ENCODE measurements at places on chromosomes 11 and 22.

GRCh38 chr11:129412494-129412893, 36.8 kb downstream of the BARX2 start:
- no peak for DNase-seq

DNA sequence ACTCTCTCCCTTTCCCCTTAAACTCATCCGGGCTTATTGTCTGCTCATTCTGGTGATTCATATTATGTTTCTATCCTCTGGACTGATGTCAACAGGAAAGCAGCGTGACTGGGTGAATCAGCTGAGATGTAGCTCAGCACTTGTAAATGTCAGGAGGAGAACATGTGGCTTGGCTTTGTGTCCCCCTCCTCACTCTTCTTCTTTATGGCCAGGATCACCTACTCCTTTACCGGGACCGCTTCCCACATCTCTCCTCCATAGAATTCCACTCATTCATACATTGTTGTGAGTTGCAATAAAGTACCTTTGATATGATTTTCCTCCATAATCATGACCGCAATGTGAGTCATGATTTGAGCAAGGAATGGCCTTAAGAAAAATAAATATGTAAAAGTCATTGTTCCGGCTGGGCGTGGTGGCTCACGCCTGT, 15.8 kb upstream of the SYN3 start:
- DNase-seq, result no peak

GRCh38 chr22:44276706-44277356, 35.9 kb downstream of the SHISAL1 start:
- no peak for DNase-seq

GRCh38 chr11:39220069-39220468, 2239.4 kb downstream of the LRRC4C start:
- no peak for DNase-seq

DNA sequence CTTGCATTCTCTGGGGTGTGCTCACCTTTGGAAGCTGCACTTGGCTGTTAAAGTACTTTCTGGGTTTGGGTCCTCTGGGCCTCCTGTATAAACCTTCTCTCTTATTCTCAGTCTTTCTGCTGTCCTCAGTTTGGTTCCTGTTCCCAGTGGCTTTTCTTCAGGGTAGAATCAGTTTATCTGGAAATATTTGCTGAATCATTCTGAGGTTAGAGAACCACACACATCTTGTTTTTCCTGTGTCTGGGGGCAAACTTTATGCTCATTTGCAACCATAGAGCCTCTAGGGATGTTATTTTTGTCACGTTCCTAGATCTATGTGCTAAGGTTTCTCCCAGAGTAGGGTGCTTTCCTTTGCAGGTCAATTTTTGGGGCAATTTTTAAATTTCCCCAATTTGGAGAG, 224.3 kb upstream of the C11orf87 start:
- DNase-seq, result no peak

DNA sequence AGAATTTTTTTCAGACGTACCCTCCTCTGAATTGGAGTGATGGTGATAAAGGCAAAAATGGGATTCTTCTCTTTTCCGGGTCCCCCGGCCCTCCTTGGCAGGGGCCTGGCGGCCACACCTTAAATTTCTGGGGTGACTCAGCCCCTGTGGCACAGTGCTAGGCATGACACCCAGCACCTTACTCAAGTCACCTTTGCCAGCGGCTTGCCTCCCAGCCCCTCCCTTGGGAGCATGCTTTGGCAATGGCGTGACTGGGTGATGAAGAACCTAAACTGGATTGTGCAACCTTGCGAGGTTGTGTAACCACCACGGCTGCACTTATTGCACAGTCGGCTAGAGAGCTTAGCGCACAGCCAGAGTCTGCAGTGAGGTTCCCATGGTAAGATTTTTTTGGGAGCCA, 16.2 kb upstream of the LDLRAD3 start:
- no peak for DNase-seq

DNA sequence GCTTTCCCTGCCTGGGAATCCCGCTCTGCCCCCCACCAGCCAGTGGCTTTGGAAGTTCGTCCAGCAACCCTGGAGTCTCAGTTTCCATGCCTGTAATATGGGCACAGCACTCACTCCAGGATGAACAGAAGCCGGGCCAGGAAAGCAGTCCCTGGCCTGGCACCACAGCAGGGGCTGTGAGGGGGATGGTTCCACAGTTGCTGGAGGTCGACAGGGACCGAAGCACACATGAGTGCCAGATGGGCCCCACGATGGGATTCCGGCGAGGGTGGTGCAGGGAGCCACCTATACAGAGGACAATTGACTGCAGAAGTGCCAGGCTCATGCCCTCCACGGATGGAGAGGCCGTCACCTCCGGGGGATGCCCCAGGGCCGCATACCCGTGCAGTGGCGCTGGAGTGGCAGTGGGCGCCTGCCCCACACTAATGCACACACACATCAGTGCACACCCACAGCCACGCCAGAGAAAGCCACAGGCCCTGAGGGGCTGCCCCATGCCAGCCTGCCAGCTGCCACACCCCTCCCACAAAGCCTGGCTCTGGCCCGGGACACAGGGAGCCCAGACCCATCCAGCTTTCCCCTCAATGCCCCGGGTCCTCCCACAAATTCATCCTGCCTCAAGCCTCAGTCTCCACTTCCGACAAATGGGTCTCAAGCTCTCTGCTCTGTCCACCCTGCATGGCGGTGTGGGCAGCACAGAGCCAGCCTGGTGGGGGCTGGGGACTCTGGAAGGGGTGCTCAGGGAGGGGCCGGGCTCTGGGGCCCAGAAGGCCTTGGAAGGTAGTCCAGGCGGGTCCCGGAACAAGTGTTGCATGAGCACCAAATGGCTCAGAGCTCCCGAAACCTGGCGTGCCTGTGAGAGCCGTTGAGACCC, 9.7 kb downstream of the ASCL2 start:
- no peak for DNase-seq

DNA sequence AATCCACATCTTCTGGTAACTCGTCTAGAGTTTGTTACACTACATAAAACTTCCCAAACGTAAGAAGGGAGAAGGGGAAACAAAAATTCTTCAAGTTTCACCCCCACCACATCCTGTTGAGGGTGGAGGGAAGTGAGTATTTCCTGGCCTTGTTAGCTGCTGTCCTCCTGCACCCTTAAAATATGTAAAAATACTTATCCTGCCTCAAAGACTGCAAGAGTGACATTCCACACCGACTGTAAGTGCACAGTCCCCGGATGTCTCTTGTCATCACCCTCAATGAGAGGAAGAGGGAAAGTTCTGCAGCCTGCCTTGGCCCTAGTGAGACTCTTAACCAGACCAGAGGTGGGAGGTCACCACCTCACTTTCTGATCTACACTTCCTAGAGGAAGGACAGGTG, 3.3 kb downstream of the TMEM121B start:
- DNase-seq, result no peak

GRCh38 chr22:29380856-29381255, 7.5 kb downstream of the AP1B1 start:
- no peak for DNase-seq

DNA sequence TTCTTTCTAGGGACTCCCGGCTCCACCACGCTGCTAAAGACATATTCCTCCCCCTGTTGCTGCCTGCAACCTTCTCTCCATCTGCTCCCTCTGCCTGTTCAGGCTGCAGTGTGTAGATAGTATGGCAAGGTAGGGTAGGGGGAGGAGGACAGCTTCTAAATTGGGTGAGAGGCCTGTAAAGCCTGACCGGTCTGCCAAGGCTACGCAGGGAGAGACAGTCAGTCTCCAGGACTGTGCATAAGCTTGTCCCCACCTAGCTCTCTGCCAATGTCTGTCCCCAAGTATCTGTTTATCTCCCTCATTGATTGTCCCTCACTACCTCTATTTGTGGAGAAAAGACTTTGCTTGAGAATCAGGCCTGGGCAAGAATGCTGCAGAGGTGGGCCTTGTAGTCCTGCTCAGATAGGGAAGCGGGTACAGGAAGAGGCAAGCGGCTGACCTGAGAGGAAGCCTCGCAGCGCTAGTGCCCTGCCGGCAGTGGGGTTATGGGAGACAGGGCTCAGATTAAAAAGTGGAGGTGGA, 871 bp upstream of the SEZ6L start:
- no peak for DNase-seq

GRCh38 chr11:14588681-14589080, 54.9 kb upstream of the PDE3B start:
- no peak for DNase-seq
